ENCODE measurements at places on chromosomes 6 and 20.

DNA sequence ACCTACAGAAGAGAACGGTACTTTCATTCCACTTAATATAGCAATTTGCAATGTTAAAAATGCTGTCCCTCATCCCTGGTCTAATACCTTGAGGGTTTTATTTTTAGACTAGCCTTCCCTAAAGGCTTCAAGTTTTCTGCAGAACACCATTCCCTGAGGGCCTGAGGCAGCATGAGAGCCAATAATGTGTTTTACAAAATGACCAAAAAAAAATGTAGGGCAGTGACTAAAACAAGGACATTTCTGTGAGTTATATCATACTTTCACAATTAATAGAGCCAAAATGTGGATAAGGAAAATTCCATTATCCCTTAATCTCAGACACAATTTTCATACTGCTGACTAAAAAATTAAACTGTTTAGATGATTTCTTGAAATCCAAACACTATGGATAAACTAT is 22.7 kb downstream of the GPR63 start:
- peaks cover 3% of the 10 kb centered on the region for H3K27me3 ChIP-seq
- H3K4me3 ChIP-seq = no peak overlapping the region
- H3K27ac ChIP-seq = no peak overlapping the region
- H3K4me1 ChIP-seq = no peaks in the 10 kb centered on the region
- no peak for DNase-seq
- H3K36me3 ChIP-seq = no peaks in the 10 kb centered on the region

DNA sequence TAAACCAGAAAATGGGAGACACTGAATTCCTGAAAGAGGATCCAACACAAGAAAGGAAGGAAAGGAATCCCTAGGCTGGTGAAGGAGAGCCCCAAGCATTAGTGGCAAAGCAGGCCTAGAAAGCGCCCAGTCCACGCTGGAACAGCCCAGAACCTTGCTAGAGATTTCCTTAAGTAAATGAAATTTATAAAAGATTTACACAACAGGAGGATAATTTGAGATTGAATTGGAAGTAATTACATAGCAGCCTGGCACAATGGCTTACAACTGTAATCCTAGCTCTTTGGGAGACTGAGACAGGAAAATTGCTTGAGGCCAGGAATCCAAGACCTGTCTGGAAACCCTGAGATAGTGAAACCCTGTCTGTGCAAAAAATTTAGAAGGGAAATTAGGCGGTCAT is 26.8 kb upstream of the C20orf144 start:
- peaks cover 5% of the 10 kb centered on the region for H3K4me1 ChIP-seq
- no peak overlapping the region for H3K4me3 ChIP-seq
- no peak overlapping the region for H3K27ac ChIP-seq
- H3K36me3 ChIP-seq = peaks cover 9% of the 10 kb centered on the region
- no peak for DNase-seq
- H3K27me3 ChIP-seq = no peaks in the 10 kb centered on the region

GRCh38 chr6:30006170-30007131 is 54.6 kb upstream of the POLR1H start:
- H3K27ac ChIP-seq = no peak overlapping the region
- no peaks in the 10 kb centered on the region for H3K36me3 ChIP-seq
- peaks cover 17% of the 10 kb centered on the region for H3K4me1 ChIP-seq
- peak; percentile 37 for DNase-seq
- H3K4me3 ChIP-seq = no peak overlapping the region

DNA sequence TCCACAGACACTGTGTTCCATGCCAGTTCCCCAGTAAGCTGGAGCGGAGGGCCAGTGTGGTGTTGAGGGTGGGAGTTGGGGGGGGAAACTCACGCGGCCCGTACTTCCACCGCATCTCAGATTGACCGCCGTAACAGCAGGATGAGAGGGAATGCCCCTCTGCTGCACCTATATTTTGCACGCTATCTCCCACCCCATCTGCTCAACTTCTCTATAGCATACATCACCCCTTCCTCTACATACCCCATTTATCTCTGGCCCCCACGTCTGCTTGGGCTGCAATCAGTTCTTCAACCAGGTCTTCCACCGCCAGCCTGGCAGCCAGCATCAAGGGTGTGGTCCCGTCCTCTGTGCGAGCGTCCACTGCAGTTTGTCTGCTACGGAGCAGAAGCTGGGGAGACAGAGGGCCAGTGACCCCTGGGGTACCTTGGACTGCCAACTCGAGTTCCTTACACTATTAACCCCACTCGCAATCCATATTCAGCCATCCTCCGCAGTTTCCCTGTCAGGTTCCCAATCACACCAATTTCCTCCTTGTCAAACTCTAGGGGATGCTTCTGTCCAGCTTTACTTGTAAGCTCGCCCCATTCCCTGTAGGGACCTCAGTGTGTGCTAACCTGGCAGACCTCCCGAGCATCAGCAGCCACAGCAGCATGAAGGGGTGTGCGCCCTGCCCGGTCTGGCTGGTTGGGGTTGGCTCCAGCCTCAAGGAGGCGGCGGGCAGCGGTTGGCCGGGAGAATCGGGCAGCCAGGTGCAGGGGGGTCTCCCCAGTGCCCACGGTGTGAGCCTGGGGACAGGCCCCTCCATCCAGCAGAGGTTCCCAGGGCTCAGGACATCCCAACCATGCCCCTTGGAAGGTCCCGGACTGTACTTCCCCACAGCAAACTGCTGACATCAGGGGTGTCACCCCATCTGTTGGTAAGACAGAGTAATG is 4.5 kb upstream of the GPSM3 start:
- DNase-seq = no peak
- H3K27me3 ChIP-seq = no peaks in the 10 kb centered on the region
- peak overlapping the region; percentile 95 for H3K4me3 ChIP-seq

GRCh38 chr20:34112600-34113101 is 608 bp upstream of the EIF2S2 start:
- peak overlapping the region; percentile 95 for H3K4me3 ChIP-seq
- H3K36me3 ChIP-seq = peaks cover 33% of the 10 kb centered on the region
- DNase-seq = no peak
- no peaks in the 10 kb centered on the region for H3K27me3 ChIP-seq

DNA sequence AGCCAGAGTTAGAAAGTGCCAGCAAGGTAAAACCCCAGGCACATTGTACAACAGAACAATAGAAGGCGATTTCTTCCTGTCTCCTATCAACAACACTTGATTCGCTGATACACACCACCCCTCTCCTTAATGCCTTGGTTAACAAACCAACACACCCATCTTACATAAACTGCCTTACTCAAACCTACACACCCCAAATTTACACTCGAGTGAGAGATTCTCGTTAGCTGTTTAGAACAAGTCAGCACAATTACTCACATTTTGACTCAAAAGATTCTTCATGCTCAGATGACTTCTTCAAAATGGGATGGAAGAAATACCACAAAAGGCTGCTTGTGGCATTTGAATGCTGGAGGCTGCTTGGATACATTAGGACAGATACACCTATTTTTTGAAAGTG is 80.0 kb upstream of the FOXQ1 start:
- H3K27me3 ChIP-seq = no peaks in the 10 kb centered on the region
- no peaks in the 10 kb centered on the region for H3K4me1 ChIP-seq
- H3K36me3 ChIP-seq = no peaks in the 10 kb centered on the region

Measured in activated CD8-positive, alpha-beta memory T cell treated with anti-CD3 and anti-CD28 coated beads, Interleukin-2, amount 10 ng/mL, durations not matched to agents 7 days and 5 days (primary cell).